ENCODE measurements at places on chromosomes 6 and 20.
A peak's percentile ranks its signal among the peaks of the same experiment; 100 is the strongest.

DNA sequence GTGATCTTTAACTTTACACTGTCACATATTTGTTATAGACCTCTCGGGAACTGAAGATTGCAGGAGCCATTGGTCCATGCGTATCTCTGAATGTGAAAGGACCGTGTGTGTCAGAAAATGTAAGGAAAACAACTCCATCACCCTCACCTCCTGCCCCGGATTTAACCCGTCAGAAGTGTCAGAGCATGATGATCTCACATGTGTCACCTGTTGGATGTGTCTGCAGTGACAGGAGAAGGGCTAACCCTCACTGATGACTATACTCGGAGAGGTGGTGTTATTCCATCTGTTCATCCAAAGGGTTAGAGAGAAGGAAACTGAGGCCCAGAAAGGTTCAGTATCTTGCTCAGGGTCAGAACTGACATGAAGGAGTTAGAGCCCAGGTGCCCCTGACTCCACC, 24.9 kb downstream of the SEC23B start:
- no peak for DNase-seq

- no peak for DNase-seq
Observed at GRCh38 chr6:144119376-144119775, 24.0 kb upstream of the SF3B5 start.

GRCh38 chr6:761997-762396, 69.1 kb upstream of the EXOC2 start:
- no peak for DNase-seq

GRCh38 chr6:39196673-39197091, 32.6 kb downstream of the KCNK5 start:
- DNase-seq = no peak

DNA sequence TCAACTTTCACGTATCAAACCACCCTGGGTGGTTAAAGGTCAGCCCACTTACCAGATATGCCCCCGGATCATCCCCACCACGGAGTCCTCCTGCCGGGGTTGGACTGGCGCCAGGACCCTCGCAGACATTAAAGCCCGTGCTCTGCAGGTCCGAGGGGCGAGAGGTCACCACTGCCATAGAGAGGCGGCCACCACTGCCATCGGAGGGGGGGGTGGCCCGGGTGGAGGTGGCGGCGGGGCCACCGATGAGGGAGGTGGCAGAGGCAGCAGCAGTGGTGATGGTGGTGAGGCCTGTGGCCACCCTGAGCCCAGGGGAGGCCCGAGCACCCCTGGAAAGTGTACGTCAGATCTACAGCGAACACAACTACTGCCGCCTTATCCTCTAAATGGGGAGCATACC, 76.3 kb downstream of the ASXL1 start:
- DNase-seq = no peak

- DNase-seq = no peak
Observed at GRCh38 chr6:36863670-36864540, 10.7 kb downstream of the PPIL1 start.

DNA sequence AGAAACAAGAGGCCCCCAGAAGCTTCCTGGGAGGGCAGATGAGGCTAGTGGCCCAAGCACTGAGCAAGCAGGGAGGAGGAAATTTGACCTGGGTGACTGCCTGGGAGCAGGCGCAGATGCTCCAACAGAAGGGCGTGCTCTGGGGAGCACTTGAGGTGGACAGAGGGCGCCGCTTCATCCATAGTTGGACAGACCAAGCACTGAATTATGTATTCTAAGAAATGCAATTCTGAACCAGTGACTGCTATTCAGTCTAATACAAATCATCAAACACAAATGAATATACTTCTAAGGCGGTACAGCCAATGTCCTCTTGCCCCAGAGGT, 28.7 kb upstream of the IRF4 start:
- no peak for DNase-seq

GRCh38 chr6:36964349-36964748, 9.8 kb downstream of the PI16 start:
- no peak for DNase-seq

DNA sequence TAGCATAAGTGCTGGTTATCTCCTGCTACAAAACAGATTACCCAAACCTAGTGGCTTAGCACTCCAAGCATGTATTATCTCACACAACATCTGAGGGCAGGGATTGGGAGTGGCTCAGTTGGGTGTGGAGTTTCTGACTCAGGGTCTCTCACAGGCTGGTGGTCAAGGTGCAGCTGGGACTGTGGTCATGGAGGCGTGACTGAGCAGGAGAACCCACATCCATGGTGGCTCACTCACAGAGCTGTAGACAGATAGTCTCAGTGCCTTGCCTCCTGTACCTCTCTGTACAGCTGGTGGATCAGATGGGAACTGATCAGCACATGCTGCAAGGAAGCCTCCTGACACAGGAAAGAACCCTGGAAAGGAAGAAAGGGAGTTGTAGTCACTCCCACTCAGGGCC, 83.1 kb upstream of the CST7 start:
- DNase-seq = no peak

- peak; percentile 55 for DNase-seq
Observed at GRCh38 chr6:44624226-44624625, 236.7 kb downstream of the CDC5L start.

Data from ecto neural progenitor cell (in vitro differentiated cells).